Stimulated activated CD4-positive, alpha-beta T cell treated with anti-CD3 and anti-CD28 coated beads, TNF-alpha, amount 100 ng/mL, for 4 hours (primary cell): ENCODE measurements at places on chromosomes 13 and 19.

DNA sequence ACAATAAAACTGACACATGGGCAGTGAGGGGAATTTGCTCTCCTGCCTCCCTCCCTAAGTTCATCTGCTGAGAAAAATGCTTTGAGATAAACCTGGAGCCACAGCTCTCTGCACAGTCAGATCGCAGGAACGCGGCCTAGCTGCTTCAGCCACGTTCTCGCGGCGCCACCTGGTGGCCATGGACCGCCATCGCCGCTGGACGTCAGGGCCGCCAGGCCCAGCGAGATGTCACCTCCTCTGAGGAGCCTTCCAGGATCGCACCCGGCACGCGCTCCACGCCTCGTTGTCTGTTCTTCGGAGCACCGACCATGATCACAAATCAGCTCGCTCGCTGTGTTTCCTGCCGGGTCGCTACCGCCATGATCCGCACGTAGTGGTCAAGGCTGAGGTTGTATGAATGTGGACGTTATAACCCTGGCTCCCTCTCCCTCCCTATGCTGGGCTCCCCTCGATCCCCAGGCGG is 20.6 kb upstream of the USP29 start:
- peak; percentile 35 for DNase-seq

GRCh38 chr13:113049981-113050380 is 55.6 kb upstream of the F7 start:
- DNase-seq, result no peak

GRCh38 chr19:45677351-45678230 is 9.6 kb downstream of the GIPR start:
- peak; percentile 80 for DNase-seq

GRCh38 chr13:98765996-98766519 is 13.6 kb upstream of the SLC15A1 start:
- no peak for DNase-seq

GRCh38 chr13:114112231-114112825 is 20.1 kb downstream of the RASA3 start:
- DNase-seq, result no peak

- peak; percentile 21 for DNase-seq
These were observed 14.8 kb downstream of the OPA3 start for GRCh38 chr19:45569619-45570421.

GRCh38 chr19:38021352-38021751 is 114.3 kb downstream of the SIPA1L3 start:
- DNase-seq, result no peak

- no peak for DNase-seq
These were observed 4.3 kb downstream of the RUVBL2 start for GRCh38 chr19:48997972-48998371.

GRCh38 chr13:57740719-57741118 is 109.2 kb downstream of the PCDH17 start:
- no peak for DNase-seq

GRCh38 chr13:79382545-79383275 is 23.3 kb downstream of the RBM26 start:
- DNase-seq, result no peak

DNA sequence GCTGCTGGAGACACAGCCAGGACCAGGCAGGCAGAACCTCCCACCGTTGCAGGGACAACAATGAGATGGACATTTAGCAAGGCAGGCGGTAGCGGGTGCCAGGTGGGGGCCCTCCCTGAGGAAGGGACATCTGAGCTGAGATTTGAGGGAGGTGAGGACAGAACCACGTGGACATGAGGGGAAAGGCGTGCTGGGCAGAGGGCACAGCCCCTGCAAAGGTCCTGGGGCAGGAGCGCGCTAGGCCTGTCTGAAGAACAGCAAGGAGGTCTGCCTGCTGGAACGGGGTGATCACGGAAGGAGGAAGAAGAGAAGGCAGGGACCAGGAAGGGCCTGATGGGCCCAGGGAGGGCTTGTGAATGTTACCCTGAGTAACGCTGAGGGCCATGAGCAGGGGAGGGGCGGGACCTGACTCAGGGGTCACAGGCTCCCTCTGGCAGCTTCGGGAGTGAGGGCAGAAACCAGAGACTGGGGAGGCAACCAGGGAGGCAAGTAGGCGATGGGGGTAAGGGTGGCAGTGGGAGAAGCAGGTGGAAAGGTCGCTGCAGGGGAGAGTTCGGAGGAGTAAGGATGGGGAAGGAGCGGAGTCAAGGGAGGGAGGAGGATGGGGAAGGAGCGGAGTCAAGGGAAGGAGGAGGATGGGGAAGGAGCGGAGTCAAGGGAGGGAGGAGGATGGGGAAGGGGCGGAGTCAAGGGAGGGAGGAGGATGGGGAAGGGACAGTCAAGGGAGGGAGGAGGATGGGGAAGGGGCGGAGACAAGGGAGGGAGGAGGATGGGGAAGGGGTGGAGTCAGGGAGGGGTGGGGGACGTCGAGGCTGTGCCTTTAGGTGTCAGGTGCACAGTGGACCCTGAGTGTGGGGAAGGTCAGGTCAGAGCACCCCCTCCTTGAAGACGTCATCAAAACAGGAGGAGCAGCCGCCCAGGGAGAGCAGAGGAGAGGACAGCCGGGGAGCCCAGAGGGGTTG is 15.7 kb upstream of the B3GNT3 start:
- no peak for DNase-seq

DNA sequence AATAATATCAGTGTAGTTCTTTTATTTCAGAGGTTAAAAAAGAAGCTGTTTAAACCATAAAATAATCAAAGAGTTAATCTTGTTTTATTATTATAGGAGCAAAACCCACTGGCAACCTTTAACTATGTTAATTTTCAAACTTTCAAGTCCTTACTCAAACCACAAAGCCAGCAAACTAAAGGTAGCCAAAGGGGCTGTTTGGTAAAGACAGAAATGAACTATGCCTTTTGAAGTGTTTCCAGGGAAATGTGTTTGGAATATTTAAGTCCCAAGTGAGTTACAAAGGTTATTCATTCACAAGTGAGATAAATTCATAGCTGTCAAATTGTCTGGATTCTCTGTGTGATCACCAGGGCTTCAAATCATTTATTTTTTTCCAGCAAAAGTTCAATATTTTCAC is 264.7 kb downstream of the MZT1 start:
- no peak for DNase-seq

GRCh38 chr13:40640202-40640601 is 26.2 kb downstream of the FOXO1 start:
- DNase-seq, result no peak

GRCh38 chr19:42301646-42302203 is at the start of gene PRR19:
Gene PRR19, plus strand, starts transcription at chr19:42302132. Its CDS starts 7,453 bp downstream, at chr19:42309585.
- no peak for DNase-seq

GRCh38 chr13:113148407-113148806 is 10.0 kb upstream of the PROZ start:
- DNase-seq, result no peak

DNA sequence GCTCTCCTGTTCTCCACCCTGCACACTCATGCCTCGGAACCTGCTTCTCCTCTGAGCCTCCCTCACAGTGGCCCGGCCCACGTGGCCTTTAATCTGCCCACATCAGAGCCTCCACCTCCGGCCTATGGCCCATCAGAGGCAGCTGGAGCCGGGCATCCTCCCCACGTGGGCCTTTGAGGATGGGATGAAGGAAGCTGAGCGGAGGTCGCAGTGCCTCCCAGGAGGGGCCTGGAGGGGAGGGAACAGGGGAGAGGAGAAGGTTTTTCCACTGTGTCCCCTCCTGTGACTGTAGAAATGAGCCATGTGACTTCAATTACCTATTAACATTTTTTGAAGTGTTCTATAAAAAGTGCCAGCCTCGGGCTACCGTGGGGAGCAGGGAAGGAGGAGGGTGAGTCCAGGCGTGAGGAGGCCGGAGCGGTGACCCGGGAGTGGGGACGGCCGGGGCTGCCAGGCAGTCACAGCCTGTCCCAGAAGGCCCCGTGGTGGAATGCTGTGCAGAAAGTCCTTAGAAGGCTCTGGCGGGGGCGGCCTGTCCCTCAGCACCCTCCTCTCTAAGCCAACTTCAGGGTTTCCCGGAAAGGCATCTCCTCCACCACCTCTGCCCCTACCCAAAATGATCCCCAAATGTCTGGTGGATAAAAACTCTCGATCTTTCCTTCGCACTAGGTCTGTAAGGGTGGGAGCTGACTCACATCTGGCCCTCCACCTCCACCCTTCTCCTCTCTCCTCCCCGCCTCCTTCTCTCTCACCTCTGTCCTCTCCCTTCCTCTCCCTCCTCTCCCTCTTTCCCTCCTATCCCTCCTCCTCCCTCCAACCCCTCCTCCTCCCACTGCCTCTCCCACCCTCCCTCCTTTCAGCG is 24.8 kb upstream of the SLC1A5 start:
- no peak for DNase-seq

DNA sequence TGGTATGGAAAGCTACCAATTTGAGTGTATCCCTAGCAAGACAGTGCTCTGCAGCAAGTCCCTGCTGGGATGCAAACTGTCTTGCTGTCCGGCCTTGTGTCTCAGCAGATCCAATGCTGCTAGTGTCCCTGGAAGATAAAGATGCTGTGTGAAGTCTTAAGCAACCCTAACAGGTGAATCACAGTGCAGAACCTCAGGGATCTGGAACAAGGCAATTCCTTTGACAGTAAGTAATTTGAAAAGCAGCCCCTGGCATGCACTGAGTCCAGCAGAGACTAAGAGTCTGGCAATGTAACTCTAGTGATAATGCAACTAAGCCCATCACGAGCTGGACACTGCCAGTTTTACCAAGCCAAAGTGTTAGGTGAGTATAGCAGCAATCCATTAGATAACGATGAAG is 1.7 kb upstream of the UCHL3 start:
- no peak for DNase-seq

GRCh38 chr13:74187564-74187963 is 53.4 kb upstream of the KLF12 start:
- no peak for DNase-seq

DNA sequence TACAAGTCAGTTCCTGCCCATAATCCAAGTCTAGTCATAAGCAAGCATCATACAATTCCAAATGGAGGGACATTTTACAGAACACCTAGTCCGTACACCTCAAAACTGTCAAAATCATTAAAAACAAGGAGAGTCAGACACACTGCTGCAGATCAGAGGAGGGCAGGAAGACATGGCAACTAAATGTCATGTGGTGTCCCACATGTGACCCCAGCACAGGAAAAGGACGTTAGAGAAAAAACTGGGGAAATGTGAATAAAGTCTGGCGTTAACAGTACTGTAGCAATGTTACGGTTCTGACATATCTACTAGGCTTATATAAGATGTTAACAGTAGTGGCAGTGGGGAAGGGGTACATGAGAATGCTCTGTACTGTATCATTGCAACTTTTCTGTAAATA is 2.3 kb downstream of the ZSCAN5A start:
- no peak for DNase-seq

DNA sequence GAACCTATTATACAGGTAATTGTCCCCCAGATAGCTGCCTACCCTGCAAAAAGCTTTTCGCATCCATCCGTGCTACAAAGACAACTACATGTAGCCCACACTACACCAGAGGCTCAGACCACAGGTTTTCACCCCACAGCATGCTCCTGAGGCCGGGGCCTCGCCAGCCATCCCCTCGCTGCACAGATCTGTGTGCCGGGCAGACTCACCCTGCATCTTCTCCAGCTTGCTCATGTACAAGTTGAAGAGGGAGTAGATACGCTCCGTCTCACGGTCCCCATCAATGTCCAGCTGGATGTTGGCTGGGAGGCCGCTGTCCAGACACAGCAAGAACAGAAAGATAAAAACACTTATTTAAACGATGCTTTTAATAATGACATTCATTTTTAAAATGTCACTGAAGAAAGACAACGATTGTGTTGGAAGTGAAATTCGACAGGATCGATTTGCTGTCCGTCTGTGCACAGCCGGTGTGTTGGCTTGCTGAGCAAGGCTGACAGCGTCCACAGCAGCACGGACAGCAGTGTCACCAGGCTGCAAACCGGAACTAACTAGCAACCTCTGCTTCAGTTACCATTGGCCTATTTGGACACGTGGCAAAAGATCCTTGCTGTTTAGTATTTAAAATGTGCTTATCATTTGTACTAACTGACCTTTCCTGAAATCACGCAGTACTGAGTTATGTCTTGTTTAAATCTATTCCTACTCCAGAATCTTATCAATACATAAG is 18.6 kb upstream of the C13orf46 start:
- DNase-seq, result no peak

GRCh38 chr13:31896427-31896826 is 135.1 kb upstream of the FRY start:
- DNase-seq, result no peak

DNA sequence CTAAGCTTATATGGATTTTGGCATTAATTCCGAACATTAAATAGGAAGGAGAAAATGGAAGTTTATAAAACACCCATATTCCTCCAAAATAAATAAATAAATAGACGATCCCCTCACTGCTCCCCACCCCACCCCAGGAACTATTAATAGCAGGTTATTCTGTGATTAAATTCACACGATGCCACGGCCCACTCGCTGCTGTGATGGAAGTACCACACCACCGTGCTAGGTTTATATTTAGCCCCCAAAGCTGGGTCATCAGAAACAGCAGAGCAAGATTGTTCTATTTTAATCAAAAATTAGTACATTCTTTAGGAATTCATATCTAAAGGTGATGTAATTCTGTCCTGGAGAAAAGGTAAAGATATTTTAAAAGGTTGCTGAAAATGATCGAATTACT is 65.4 kb downstream of the CCDC70 start:
- no peak for DNase-seq

DNA sequence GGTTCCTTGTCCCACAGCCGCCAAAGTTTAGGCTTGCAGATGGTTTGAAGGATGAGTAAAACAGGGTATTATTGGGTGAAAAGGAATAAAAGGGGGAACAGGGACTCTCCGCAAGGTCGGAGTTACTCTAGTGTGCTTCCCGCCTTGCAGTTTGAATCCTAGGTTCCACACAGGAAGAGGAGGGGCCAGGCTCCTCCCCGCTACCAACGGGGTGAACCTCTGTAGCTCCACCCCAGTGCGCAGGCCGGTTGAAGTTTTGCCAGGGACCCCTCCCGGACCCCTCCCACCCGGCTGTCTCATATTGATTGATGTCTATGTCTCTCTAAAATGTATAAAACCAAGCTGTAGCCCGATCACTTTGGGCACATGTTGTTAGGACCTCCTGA is 11.6 kb upstream of the GTF2F2 start:
- no peak for DNase-seq

- DNase-seq, result peak; percentile 46
These were observed 3.2 kb downstream of the ELAVL1 start for GRCh38 chr19:8001995-8002849.

- DNase-seq, result no peak
These were observed 84.6 kb downstream of the FRY start for GRCh38 chr13:32116210-32116609.

DNA sequence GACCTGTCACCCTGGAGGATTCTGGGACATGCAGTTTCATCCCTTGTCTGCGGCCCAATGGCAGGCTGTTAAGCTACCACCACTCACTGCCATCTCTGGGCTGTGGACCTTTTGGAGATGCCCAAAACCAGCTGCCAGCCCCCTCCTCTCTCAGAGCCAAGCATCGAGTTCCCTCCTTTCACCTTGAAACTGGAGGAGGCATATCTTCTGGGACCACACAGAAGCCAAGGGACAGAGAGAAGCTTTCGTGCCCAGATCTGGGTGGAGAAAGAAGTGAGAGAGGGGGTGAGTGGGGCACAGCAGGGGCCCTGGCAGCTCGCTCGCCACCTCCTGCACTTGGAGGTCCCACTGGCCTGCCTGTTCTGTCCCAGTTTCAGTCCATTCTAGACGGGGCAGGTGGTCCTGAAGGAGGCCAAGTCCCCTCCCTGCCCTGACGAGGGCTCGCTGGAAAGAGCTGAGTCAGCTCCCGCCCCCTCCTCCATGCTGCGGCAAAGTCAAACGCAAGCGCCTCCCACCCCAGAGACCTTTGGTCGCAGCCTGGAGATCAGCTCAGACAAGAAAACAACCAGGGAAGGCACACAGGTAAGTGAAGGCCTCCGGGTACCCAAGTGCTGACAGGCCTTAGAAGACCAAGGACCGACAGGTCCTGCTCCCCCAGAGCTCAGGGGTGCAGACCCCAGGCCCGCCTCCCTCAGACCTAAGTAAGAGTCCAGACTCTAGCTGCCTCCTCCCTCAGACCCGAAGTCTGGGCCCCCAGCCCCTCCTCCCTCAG is 3.8 kb downstream of the BCAT2 start:
- no peak for DNase-seq
